ENCODE measurements at places on chromosomes 1 and 21. TPM values are rescaled to one million over a fixed set of nuclear protein-coding genes. Genes with fewer than 3 reads are reported as not detected.

- DNase-seq: no peak
Observed at GRCh38 chr1:118337346-118337745, 152.3 kb upstream of the SPAG17 start.

DNA sequence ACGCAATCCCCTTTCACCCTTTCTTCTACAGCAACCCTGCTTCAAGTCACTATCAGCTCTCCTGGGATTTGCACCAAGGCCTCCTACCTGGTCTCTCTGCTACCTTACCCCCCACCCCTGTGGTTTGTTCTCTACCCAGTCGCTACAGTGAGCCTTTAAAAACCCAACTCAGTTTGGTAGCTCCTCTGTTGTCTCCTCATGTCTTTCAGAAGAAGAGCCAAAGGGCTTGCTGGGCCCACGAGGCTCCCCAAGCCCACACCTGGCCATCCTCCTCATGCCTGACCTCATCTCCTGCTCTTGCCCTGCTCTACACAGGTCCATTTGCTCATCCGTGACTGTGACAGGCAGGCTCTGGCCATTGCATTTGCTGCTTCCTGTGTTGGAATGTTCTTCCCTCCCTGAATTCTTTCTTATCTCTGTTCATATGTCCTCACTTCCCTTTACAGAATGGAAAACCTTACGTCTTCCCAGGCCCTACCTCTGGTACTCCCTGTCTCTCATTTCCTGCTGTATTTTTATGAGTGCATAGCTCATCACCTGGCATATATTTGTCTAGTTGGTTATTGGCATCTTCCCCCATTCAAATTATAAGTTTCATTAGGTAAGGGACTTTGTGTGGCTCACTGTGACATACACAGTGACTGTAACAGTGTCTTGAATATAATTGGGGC, 3.3 kb downstream of the RGS16 start:
- no peak for DNase-seq

DNA sequence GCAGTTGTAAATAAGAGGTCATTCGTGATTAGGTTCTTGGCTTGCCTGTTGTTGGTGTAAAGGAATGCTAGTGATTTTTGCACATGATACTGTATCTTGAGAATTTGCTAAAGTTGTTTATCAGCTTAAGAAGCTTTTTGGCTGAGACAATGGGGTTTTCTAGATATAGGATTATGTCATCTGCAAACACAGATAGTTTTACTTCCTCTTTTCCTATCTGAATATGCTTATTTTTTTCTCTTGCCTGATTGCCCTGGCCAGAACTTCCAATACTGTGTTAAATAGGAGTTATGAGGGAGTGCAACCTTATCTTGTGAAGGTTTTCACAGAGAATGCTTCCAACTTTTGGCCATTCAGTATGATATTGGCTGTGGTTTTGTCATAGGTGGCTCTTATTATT, 576.1 kb upstream of the RGS18 start:
- no peak for DNase-seq

DNA sequence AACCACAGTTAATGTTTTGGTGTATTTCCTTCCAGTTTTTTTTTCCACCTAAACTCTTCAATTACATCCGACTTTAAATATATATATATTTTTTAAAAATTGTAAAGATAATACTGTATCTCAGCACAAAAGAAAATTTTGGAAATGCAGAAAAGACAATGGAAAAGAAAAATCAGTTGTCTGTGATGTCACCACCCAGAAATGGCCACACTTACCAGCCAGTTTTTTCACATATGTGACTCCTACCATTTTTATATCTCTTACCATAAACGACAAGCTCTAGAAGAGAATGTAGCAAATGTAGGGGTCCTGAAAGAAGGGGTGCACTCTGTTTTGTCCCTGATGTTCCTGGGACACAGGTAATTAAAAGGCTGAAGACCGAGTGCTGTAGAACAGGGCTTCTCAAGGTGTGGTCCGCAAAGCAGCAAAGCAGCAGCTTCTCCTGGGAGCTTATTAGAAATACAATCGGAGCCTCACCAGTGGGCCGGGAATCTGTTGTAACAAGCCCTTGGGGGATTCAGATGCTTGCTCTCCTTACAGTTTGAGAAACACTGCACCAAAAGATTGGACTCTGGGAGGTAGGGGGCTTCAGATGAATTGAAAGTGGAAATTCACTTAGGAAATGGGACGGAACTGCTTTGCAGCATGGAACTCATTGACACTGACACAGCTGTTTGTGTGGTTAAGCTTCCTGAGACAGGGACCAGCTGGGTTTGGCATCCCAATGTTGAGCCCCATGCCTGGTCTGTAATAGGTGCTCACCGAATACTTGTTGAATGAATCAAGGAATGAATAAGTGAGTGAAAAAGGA, 44.1 kb downstream of the ALPL start:
- no peak for DNase-seq

DNA sequence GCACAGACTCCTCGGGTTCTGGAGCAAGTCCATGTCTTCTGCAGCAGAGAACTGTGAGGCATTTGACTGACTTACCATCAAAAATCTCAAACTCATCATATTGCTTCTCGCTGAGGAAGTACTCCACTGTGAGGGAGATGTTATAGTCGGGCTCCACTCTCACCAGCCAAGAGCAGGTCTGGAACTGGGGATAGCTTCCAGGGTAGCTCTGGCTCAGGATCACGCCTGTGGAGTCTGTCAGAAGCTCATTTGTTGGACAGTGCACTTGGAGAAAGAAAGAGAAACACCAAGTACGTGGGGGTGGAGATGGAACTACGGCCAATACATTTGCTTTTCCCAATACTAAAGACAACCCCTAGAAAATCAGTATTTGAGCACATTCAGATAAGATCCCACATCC, 111.1 kb downstream of the ZSCAN20 start:
- no peak for DNase-seq

GRCh38 chr1:206912445-206913095, 9.2 kb downstream of the FCMR start:
- DNase-seq: no peak

DNA sequence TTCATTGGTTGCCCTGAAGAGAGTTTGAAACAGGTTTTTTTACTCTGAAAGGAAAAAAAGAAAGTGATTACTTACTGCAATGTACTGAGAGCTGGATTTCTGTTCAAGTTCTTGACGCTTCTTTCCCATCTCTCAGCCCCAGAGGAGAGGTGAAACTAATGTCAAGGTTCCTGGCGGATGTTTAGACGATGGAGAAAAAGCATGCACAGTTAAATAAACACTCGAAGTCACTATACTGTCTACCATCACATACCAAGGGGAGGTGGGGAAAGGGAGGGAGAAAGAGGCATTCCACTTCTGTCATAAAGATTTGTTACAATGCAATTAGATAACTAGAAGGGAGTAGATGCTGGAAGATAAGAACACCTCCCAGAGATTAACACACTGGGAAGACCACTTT, 177.0 kb upstream of the TNR start:
- DNase-seq: no peak

GRCh38 chr1:94986783-94987182, 59.9 kb upstream of the CNN3 start:
- DNase-seq: no peak

DNA sequence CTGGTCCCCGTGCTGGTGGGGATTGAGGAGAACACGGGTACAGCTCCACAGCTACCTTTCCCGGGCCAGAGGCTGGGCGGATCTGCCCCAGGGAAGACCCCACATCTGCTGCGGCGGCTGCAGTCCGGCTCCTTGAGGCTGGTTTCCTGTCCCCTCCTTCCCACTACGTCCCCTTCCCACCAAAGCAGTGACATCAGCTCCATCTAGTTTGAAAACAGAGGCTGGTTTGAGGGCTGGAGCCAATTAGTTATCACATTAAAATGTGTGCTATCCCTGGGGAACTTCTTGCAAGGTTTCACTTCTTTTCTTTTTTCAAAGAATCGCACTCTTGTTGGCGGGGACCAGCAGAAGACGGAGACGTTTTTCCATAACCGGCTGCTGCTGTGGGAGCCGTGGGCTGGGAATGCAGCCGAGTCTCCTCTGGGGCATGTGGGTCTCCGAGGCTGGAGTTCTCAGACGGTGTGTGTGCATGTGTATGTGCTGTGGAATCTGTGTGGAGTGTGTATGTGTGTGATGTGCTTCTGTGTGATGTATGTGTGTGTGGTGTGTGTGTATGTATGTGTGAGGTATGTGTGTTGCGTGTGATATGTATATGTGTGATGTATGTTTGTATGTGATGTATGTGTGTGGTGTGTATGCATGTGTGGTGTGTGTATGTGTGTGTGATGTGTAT, 8.9 kb upstream of the PCBP3 start:
- no peak for DNase-seq

Gene PTGFRN
- polyA plus RNA-seq: 68.1 TPM

Gene EXTL1
- polyA plus RNA-seq: 1.5 TPM

Gene TMEM81
- polyA plus RNA-seq: 3.6 TPM

Gene RORC
- 0.95 TPM for polyA plus RNA-seq

Gene MTOR
- polyA plus RNA-seq: 33.8 TPM

All from left renal cortex interstitium (tissue), 4 donors.